ENCODE measurements at places on chromosomes 7 and 10.

DNA sequence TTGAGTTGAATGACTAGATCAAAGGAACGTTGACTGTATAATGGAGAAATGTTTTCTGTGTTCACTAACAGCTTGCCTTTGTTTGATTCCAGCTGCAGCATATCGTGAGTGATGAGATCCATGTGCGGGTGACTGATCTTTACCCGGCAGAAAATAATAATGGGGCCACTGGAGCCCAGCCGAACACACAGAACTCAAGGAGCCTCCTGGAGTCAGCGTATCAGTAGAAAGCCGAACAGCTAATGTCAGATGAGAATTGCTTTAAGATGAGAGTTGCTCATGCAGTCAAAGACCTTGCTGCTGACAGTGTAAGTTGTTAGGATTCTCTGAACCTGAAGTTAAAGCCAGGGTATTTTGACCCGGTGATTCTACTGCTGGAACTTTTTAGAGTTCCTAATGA, 34.3 kb upstream of the MTPAP start:
- no peak for DNase-seq

DNA sequence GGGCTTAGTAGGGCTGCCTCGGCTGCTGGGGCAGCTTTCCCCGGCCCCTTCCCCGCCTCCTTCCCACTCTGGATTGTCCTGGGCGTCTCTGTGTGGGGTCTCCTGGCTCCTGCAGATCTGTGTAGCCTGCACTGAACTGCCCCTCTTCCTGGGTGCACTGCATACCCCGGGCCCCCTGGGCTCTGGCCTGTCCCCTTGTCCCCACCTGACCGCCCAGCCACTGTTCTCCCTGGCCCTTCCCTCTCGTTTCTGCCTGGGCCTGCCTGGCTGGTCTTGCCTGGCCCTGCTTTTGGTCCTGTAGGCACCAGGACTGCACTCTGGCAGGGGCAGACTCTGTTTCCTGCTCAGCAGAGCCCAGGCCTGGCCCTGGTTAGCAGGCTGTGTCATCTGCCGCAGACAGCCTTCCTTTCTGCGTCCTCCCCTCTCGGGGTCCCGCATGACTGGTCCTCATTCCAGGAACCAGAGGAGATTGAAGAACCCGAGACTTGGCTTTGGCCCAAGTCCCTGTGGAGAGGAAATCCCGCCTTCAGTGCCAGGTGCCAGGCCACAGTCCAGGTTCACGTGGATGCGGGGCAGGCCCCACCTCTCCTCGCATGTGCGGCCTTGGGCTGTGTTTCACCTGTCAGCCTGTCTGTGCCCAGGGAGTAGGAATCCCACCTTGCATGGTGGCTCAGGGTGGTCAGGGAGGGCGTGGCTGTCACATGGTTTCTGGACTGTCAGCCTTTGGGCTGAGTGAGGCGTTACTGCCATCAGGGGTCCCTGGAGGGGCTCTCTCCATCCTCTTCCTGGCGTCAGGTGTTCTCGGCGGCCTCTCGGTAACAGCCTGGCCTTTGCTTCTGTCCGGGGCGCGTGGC, 9.2 kb downstream of the INPP5A start:
- DNase-seq, result no peak

DNA sequence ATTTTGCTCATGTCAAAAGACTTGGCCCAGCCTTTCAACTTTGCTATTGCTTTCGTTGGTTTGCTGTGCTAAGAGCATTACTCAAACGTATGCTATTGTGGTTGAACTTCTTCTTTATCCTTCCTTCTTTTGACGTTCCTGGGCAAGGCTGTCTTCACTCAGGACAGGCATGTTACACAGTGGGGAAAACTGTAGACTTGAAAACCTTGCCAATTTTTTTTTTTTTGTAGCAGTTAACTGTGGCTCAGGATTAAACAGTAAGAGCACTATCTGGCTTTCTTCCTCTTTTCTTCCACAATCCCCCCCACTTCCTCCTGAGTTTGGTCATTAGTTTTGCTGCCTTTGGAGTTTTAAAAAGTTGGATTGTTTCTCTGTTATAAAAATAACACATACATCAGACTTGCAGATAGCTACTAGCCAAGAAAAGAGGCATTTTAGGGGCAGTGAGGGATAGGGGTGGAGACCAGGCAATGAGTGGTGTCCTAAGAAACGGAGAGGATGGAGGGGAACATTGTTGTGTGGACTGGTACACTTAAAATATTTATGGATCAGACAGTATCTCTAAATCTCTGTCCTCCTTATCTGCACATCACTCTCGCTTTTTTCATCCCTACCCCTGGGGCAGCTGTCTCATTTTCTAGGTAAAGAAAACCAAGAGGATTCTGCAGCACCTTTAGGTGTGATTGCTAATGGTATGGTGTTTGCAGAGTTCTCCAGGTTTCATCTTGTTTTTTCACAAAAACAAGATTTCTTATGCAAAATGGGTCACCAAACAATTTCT, 181.7 kb downstream of the LRMDA start:
- DNase-seq, result no peak

- no peak for DNase-seq
These were observed 1134.0 kb downstream of the XPNPEP1 start for GRCh38 chr10:108789336-108789735.

GRCh38 chr10:79102498-79102874, 33.7 kb downstream of the ZMIZ1 start:
- no peak for DNase-seq

GRCh38 chr10:5833814-5834213, 20.6 kb upstream of the GDI2 start:
- no peak for DNase-seq

DNA sequence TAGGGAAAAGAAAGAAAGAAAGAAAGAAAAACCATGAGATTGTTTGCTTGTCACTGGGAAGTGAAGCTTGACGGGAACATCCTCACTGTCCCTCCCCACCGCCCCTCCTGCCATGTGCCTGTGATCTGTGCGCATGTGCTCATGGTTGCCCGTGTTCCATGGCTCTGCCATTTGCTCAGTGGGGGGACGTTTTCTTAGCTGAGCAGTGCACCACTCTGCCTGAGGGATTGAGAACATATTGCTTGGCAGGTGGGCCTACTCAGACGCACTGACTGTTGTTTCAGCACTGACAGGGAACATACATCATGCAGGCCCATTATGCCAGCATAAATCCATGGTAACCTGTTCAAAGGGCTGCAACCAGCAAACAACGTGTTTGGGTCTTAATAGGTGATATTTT, 747.9 kb upstream of the GALNT17 start:
- no peak for DNase-seq

GRCh38 chr10:124132306-124132705, 38.9 kb upstream of the CHST15 start:
- DNase-seq, result no peak

DNA sequence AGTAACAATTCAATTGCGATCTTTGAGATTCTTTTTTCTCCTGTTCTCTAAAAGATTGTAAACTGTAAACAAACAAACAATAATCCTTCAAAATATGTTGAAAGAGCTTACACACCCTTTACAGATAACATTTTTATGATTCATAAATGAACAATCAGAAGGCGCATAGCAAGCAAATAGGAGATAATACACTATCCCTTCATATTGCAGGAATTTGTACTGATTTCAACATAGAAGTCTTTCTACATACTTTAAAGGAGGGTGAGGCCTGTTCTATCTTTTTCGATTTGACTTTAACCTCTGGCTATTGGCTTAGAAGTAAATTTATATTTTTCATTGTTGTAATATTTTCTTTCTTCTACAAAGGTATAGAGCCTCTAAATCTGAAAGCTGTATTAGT, 57.2 kb downstream of the TFEC start:
- DNase-seq, result no peak

DNA sequence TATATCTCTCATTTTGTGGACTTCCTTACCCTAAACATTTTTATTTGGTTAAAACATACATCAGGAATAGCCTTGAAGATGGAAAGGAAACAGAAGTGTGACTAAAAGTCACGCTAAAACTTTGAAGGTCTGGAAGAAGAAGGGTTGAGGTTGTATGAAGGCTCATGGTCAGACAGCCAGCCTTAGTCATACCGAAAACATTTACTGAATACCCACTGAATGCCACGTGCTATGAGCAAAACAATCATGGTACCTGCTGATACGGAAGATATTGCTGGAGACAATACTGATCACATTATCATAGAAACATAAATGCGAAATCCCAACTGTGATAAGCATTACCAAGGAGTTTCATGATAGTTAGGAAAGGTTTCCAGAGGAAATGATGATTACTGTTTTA, 64.0 kb downstream of the PDZD8 start:
- no peak for DNase-seq

All from substantia nigra (tissue), 51 donors.